ENCODE measurements at places on chromosomes 7 and 10. TPM values are rescaled to one million over a fixed set of nuclear protein-coding genes. Genes with fewer than 3 reads are reported as not detected.

DNA sequence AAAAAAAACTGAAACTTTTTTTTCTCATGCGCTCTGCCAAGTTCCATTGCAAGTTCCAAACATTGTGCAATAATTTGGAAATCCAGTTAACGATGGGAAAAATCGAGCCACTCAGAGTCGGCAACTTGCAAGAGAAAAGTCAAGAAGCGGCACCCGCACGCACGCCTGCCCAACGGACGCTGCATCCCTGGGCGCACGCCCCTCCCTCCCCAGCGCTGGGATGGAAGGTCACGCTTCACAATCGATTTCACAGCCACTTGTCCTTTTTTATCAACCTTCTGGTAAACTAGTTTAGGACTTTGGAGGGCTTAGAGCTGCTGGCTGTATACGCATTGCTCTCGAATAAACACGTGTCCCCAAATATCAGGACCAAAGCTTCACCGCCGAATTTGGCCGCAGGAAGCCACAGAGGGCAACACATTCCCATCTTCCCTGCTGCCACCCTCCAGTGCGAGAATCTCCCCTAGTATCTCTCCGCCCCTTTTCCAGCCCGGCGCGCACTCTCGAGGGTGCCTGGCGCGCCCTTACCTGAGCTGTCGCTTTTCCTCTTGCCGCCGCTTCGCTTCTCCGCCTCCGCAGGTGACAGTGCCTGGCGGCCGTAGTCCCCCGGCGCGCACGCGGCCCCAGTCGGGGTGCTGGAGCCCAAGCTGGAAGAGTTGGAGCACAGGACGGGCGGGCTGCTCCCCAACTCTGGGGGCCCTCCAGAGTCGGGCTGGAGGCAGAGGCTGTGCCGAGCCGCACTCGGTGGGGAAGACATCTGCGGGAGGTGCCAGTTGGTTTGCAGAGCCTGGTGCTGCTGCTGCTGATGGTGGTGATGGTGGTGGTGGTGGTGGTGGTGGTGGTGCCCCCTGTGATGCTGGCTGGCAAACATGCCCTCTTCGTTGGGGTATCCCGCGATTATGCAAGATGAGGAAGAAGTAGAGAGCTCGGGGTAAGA is 857 bp downstream of the MEOX2 start:
- DNase-seq: peak; percentile 23

DNA sequence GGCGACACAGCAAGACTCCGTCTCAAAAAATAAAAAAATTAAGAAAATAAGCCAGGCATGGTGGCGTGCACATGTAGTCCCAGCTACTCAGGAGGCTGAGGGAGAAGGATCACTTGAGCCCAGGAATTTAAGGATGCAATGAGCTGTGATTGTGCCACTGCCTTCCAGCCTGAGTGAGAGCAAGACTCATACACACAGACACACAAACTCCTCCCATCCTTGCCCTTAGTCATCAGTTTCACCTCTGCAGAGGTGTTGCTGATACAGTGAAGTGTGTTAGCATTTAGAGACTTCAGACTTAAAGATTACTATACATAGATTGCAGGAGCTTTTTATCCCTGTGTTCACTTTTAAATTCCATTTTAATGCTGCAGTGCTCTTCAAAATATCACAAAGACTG is 5.5 kb upstream of the H2AZ2 start:
- no peak for DNase-seq

- no peak for DNase-seq
These were observed 1066.5 kb downstream of the SORCS3 start for GRCh38 chr10:105707603-105708002.

DNA sequence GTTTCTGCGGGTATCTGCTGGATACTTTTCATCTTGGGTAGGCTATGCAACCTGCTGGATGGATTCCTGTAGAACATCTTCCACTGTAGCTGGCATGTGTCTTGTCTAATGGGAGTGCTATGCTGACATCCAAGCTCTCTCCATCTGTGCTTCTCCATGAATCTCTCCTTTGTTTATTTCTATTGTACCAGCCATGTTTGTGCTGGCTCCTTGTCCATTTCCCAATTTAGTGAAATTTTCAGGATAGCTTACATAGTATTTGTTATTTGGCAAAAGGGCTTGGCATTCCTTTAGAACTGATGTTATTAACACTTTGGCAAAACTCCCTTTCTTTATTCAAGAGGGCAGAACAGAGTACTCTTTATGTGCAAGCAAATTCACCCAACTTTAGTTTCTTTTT is 198.0 kb downstream of the CSTF2T start:
- DNase-seq: no peak

GRCh38 chr7:101900103-101900502 is 82.7 kb downstream of the CUX1 start:
- no peak for DNase-seq

DNA sequence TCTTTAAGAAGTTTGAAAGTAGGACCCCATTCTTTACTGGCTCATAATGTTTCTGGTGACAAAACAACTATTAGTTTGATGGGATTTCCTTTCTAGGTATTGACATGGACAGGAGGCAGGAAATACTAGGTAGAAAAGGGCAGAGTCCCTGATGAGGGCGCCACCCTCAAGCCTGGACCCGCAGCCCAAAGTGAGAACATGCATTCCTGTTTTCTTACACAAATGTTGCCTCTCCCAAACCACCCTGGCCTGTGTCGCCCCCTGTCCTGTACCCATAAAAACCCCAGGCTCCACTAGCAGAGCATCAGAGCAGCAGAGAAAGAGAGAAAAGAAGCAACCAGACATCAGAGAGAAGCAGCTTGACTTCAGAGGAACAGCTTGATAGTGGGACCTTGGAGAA is 1055.2 kb upstream of the POT1 start:
- no peak for DNase-seq

GRCh38 chr10:52077814-52078213 is 236.3 kb upstream of the DKK1 start:
- no peak for DNase-seq

DNA sequence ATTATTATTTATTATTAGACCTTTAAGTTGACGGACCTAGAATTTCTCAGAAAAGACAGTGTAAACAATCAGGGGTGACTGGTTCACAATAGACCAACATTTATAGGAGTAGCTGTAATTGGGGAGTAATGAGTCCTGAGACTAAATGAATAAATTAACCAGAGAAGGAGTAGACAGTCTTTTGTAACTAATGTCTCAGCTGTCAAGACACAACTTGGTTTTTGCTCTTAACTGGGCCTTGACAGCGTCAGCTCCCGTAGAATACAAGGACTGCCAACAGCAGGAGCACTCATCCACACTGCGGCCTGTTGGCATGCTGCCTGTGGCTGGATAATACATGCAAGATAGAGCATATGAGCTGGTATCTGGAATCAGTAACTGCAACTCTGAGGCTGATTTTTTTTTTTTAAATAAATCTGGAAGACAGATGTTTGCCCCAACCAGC is 123.9 kb downstream of the CACNA2D1 start:
- DNase-seq: peak; percentile 30

GRCh38 chr7:30474893-30475292 is 3.7 kb downstream of the NOD1 start:
- DNase-seq: no peak

DNA sequence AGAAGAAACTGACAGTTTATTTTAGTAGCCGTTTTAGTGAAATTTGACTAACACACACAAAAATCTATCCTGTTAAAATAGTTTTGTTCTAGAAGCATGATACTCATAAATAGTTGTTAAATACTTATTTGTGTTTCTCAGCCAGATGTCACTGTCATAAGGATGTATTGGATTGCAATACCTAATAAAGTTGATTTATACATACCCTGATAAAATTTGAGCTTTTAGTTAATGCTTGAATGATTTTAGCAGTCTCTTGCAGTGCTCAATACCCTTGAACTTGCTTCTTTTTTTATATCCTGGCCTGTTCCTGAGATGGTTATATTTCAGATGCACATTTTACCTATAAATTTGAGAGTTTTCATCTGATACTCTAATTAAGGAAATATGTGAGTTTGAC is 10.1 kb downstream of the ING3 start:
- no peak for DNase-seq

DNA sequence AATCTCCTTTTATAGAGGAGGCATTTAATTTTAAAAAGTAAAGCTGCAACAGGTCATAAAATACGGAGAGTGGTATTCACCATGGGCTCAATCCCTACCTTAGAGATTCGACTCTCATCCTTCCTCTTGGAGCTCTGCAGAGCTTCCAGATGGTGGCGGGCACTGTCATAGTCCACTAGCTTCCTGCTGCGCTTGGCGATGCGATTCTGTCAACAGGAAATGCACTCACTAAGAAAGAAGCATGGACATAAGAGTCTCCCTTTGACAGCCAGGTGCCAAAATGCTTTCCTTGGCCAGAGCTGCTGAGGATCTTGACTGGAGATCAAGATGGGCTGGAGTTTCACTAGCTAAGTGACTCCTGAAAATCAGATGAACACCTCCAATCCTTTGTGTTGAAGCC is 154.4 kb downstream of the AMPH start:
- DNase-seq: no peak

DNA sequence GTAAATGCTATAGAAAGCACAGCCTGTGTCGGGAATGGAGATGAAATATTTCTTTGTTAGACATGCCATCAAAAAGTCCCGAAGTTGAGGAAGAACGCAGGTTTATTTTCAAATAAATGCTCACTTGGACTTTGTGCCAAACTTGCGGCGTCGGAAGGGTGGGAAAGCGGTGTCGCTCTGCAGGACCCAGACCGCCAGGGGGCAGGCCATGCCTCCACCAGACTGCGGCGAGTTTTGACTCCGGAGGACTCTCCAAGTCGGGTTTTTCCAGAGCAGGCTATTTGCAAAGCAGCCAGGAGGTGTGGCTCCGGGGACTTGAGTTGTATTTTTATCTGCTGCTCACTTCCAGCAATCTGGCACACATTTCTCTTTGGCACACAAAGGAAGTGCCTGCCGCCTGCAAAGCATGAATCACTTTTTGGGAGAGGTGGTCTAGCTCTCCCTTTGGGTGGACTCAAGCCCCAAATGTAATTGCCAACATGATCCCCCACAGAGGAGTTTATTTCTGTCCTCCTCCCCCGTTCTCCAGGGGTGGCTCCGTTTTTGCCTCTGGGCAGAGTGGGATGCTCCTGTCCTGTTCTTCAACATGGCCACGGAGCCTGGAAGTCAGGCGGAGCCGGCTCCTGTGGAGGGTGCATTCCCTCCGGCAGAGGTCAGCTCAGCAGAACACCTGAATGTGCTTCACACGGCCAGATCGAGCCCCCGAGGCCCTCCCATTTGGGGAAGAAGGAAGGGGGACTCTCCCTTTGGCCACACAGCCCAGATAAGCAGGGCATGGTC is 82.3 kb upstream of the GPR26 start:
- DNase-seq: peak; percentile 13

DNA sequence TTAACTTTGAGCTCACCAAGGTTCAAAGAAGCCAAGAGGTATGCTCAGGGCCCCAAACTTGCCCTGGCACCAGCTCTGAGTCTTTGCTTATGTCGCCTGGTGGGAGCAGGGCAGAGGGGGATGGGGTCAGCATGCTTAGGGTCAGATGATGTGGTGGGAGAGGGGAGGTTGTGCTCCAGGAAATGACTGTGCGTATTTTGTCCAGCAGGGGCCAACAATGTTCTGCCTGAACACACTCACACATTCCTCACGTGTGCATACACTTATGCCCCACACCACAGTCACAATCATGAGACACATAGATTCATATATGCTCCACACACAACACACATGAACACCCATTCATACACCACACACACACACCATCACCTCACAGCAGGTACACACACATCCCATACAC is 4.4 kb upstream of the RAMP3 start:
- DNase-seq: no peak

GRCh38 chr10:71401056-71401455 is 4.3 kb downstream of the CDH23 start:
- DNase-seq: no peak

- DNase-seq: peak; percentile 15
These were observed 73.6 kb downstream of the RELN start for GRCh38 chr7:103915680-103916357.

DNA sequence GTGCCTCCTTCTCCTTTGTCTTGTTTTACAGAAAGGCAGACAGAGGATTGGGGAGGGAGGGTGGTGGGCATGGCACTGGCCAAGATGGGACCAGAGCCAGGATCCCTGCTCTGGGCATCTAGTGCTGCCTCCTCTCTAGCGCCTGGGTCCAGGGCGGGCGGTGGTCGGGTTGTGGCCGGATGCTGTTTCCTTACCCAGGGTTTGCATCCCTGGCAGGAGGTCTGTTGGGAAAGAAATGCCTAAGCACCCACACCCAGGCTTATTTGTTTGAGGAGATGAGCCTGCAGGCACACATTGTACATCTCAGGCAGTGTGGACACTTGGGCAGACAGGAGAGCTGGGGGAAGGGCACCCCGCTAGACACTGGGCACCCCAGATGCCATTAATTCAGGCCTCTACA is 102.3 kb upstream of the PCBD1 start:
- DNase-seq: no peak

- no peak for DNase-seq
These were observed 20.0 kb downstream of the CUBN start for GRCh38 chr10:17109475-17110207.

GRCh38 chr7:72099784-72100183 is 312.4 kb downstream of the CALN1 start:
- DNase-seq: no peak

- DNase-seq: no peak
These were observed 1.4 kb downstream of the RBP3 start for GRCh38 chr10:47349516-47349915.

DNA sequence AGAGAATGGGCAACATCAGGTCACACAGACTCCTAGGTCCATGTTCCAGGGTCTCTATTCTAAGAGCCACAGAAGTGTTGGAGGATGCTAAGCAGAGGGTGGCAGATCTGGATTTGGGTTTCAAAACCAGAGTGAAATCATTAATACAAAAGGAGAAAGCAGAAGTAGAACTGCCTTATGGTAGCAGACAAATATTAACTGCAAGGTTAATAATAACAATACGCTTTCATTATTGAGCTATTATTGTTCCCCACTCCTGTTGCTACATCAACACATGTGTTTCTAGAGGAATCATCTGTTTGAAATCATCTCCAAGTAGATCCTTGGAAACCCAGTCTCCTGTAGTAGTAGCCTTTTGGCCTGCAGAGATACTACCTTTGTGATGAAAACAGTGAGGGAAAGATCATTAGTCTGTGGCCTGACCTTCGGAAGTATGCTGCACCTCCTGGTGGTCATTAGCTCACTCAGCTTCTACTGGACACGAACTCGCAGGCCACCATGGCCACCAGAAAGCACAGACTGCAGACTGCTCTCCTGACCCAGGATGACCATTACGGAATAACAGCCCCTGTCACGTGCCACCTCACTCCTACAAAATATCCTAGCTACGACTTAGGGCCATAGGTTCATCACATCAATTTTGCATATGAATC is 84.6 kb downstream of the XPNPEP1 start:
- DNase-seq: no peak

DNA sequence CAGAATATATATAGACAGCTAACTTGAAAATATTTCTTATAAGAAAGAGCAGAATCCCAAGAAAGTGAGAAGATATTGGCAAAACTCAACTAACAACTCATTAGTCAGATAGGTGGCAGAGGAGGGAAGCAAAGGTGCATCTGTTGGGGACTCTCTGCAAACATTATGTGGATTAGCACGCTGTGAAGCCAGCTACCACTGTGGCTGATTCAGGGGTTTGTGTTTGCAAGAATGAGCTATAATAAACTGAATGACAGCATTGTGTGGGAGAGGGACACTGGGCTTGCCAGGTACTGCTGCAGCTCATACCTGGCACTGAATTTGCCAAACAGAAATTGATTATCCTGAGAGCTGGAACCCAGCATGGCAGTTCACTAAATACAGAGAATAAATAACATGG is 170.3 kb upstream of the MINDY3 start:
- no peak for DNase-seq

HKDC1 gene
- total RNA-seq: 42.0 TPM

GTF2IRD2 gene
- total RNA-seq: 2.8 TPM

EFCAB10 gene
- total RNA-seq: not detected

CYP3A4 gene
- not detected for total RNA-seq

DRGX gene
- not detected for total RNA-seq

SORCS3 gene
- total RNA-seq: under 0.01 TPM

FZD1 gene
- total RNA-seq: 5.9 TPM
